ENCODE measurements at places on chromosomes 7 and 10. TPM values are rescaled to one million over a fixed set of nuclear protein-coding genes. Genes with fewer than 3 reads are reported as not detected.

The CYP3A4 gene
- total RNA-seq, result not detected

The RAB18 gene
- 146 TPM for total RNA-seq

GRCh38 chr7:155279787-155280445 is 17.8 kb upstream of the INSIG1 start:
- no peaks in the 10 kb centered on the region for H3K36me3 ChIP-seq
- no peak overlapping the region for H3K4me3 ChIP-seq
- no peaks in the 10 kb centered on the region for H3K27me3 ChIP-seq
- no peaks in the 10 kb centered on the region for H3K4me1 ChIP-seq
- no peak overlapping the region for H3K27ac ChIP-seq

The GNG11 gene
- 3.1 TPM for total RNA-seq

- no peaks in the 10 kb centered on the region for H3K4me1 ChIP-seq
- no peak overlapping the region for H3K4me3 ChIP-seq
- H3K27me3 ChIP-seq, result no peaks in the 10 kb centered on the region
These were observed 20.6 kb downstream of the PIK3CG start for GRCh38 chr7:106885652-106886051.

Data from endodermal cell (in vitro differentiated cells).